ENCODE measurements at places on chromosomes 3 and 15. TPM values are rescaled to one million over a fixed set of nuclear protein-coding genes. Genes with fewer than 3 reads are reported as not detected.

The FRMD5 gene
- not detected for total RNA-seq

The STAG1 gene
- 38.7 TPM for total RNA-seq

The ILDR1 gene
- not detected for total RNA-seq

DNA sequence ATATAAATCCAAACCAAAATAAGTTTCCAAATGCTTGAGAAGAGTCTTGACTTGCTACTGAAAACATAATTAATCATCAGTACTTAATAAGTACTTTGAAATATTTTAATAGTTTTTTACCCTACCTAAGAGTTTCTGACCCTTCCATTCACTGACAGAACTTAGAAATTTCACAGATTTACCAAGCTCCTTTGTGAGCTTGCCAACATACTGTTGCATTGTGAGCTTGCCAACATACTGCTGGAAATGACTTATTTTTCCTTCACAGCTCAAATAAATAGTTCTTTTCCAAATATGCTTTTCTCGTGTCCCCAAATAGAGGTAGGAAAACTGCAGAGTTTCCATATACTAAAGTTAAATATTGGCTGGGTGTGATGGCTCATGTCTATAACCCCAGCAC is 9.6 kb upstream of the AADAC start:
- H3K36me3 ChIP-seq: no peaks in the 10 kb centered on the region
- no peak for DNase-seq
- H3K27me3 ChIP-seq: peaks cover 3% of the 10 kb centered on the region
- H3K27ac ChIP-seq: no peak overlapping the region
- H3K4me1 ChIP-seq: no peaks in the 10 kb centered on the region
- H3K4me3 ChIP-seq: no peak overlapping the region

DNA sequence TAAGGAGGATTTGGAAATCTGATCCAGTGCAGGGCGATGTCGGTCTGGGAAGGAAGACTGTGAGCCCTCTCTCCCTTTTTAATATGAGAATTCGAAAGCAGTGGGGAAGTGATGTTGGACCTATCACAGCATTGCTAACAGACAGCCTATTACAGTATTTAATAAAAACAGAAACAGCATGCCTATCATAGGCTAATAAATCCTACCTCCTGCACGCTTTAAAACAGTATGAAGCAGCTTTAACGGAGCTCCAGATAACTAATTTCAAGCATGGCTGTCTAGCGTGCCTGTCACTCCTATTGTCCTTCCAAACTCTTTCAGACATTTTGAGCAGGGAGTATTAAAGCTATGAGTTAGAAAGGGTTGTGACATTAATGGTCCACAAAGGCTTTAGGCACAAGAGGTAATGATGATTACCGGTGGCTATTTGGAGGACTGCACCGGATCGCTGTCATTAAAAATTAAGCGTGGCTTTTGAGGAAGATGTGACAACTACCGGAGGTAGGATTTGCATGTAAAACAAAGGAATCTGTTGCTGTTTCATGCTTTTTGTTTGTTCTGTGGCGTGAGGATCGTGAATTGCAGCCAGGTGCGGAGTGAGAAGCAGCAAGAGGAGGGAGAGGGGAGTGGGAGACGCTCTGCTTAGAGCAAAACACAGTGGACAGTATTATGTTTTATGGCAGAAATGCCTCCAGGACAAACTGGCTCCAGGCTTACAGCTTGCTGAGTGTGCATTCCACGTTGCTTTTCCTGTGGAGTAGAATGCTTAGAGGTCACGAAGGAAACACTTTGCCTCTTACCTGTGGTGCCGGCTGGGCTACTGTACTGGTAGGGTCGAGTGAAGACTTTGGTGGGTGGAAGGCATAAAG is at the start of gene KCNMB2:
KCNMB2 (plus strand) TSS at position 226 of the 869 bp plus-strand sequence.
- H3K4me1 ChIP-seq: no peaks in the 10 kb centered on the region
- H3K36me3 ChIP-seq: no peaks in the 10 kb centered on the region
- H3K27me3 ChIP-seq: peaks cover 10% of the 10 kb centered on the region
- DNase-seq: no peak
